ENCODE measurements at places on chromosomes 16 and 17.

- no peak for DNase-seq
Measured at GRCh38 chr17:5629128-5629527, 44.8 kb upstream of the NLRP1 start.

DNA sequence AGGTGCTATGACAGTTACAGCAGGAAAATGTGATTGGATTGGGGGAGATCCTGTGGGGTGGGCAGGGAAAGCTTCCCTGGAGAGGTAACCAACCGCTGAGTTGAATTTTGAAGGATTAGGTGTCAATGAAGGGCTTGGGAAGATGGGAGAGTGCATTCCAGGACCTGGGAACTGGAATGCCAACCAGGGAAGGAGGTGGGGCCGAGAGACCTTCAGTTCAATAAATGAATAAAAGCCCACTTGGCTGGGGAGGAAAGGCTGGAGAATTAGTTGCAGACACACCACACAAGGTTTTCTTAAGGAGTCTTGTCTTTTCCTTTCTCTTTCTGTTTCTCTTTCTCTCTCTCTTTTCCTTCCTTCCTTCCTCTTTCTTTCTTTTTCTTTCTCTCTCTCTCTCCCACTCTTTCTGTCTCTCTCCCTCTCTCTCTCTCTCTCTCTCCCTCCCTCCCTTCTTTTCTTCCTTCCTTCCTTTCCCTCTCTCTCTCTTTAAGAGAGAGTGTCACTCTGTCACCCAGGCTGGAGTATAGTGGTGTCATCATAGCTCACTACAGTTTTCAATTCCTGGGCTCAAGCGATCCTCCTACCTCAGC is 3.3 kb downstream of the USP43 start:
- no peak for DNase-seq

GRCh38 chr17:3573246-3574100 is 15.9 kb upstream of the TRPV3 start:
- no peak for DNase-seq

DNA sequence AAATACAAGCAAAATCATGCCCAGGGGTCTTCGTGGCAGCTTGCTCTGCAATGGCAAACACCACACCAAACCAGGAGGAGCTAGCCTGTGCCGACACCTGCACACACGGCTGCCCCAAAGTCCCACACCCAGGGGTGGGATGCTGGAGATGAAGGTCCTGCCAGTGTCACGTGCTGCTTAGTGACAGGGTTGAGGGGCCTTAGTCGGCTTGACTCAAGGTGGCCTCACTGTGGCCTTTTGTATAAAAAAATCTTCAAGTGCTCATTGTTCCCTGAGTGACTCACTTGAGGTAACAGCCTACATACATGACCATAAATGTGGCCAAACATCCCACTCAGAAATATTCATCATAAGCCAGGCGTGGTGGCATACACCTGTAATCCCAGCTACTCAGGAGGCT is 7.3 kb downstream of the TRIM65 start:
- no peak for DNase-seq

- DNase-seq, result no peak
Measured at GRCh38 chr16:21235199-21235585, 1.7 kb downstream of the ANKS4B start.

DNA sequence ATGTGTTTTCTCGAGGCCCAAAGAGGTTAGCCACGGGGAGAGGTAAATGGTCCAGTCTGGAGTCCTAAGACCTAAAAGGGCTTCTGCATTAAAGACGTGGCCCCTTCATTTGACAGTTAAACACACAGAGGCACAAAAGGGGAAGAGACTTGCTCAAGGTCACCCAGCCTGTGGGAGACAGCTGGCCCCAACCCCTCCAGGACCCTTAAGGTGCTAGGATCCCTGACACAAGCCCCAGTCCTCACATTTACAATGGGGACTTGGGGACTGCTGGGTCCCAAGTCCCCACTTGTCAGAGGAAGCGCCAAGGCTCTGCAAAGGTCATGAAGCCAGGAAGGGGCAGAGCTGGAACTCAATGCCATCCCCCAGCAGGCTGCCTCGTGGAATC is 1.7 kb downstream of the ABAT start:
- DNase-seq, result no peak

GRCh38 chr16:75048054-75048453 is 49.2 kb downstream of the ZNRF1 start:
- no peak for DNase-seq

- no peak for DNase-seq
Measured at GRCh38 chr17:1975573-1975972, 49.6 kb downstream of the RTN4RL1 start.

DNA sequence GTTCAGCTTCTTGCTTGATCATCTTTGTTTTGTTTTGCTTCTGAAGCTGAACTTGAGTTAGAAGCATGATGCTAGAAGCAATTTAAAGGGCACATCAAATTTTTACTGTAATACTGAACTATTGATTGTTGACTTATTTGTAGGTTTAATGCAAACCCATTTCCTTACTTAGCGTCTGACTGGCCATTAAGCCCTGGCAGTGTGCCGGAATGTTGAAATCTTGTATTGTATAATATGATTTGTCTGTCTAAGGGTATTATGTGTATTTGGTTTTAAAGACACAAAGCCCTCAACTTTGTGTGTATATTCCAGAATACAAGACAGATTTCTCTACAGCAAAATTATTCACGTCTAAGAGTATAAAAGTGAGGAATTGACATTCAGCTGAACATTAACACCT is 39.7 kb downstream of the NUP93 start:
- DNase-seq, result no peak

GRCh38 chr17:9987779-9988585 is 82.9 kb upstream of the RCVRN start:
- no peak for DNase-seq

GRCh38 chr16:21084631-21085225 is 65.9 kb downstream of the DNAH3 start:
- no peak for DNase-seq

GRCh38 chr16:739560-740458 is 988 bp downstream of the CIAO3 start:
- no peak for DNase-seq

GRCh38 chr16:5851393-5851982 is 753.9 kb upstream of the EEF2KMT start:
- DNase-seq, result no peak

DNA sequence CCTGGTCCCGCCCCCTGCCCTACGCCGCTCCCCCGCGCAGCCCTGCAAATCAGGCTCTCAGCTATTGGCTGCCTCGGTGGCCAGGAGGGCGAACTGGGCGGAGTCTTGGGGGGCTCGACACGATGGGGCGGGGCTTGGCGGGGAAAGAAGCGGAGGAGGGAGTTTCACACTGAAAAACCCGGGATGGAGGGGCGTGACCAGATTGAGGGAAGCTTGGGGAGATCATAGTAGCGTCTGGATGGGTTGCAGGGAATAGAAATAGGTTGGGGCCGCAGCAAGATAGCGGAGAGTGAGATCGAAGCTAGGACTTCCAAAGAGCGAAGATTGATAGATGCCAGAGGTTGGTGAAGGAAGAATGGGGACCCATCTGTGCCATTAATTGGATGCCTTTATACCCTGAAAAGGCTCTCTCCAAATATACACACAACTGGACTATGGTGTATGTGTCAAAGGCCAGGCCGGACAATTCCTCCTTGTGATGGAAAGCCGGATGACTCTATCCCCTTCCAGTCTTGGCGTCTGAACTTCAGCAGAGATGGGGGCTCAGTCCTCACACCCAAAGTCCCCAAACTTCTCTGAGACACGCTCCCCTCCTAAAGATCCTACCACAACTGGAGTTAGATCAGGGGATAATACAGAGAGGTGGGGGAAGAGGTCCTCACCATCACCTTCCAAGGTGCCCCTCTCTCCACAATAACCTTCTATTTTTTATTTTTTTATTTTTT is 376 bp upstream of the STAC2 start:
- peak; percentile 88 for DNase-seq

- DNase-seq, result no peak
Measured at GRCh38 chr17:72358465-72358864, 237.6 kb downstream of the SOX9 start.

DNA sequence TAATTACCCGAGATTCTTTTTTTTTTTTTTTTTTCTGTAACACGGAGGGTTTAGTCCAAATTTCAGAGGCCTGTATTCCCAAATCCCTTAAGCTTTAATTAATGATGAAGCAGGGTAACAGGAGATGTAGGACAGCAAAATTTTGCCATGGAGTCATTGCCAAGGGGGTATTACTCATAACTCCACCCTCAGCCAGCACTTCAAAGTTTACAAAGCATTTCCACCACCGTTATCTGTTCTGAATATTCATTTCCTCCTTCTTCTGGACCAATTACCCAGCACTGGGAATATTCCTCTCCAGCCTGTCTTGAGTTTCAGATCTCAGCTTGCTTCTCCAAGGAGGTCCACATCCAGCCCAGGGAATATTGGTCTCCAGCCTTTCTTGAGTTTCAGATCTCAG is 747.5 kb upstream of the EEF2KMT start:
- DNase-seq, result no peak

DNA sequence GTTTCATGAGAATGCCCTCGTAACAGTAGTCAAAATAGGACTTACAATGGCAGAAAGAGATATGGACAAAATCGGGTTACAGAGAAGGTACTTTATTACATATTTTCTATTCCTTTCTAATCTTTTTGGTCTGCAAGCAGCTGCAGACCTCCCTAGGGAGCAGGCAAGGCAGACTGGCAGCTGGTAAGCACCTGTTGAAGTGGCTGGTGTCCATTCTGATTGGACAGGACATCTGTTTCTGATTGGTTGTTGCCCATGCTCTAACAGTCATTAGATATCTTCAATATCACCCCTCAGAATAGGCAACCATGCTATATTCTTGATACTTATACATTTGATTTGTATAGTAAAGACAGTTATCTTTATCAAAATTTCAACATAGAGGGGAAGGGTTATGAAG is 606.3 kb downstream of the KCNJ2 start:
- DNase-seq, result no peak

DNA sequence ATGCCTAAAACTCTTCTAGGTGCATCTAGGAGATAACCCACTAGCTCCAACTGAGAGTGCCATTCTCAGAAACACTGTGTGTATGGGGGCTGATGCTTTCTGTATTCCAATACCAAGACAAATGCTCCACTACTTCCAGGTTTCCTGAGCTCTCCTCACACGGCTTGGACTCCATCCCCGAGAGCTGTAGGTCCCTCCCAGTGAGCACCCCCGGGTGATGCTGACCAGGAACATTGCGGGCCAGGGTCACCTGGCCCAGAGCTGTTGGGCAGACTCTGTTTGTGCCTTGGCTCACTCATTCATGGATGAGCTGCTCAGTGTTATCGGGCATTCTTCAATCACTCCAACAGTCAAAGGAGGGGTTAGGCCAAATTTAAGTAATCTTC is 7.0 kb downstream of the CUEDC1 start:
- DNase-seq, result no peak

DNA sequence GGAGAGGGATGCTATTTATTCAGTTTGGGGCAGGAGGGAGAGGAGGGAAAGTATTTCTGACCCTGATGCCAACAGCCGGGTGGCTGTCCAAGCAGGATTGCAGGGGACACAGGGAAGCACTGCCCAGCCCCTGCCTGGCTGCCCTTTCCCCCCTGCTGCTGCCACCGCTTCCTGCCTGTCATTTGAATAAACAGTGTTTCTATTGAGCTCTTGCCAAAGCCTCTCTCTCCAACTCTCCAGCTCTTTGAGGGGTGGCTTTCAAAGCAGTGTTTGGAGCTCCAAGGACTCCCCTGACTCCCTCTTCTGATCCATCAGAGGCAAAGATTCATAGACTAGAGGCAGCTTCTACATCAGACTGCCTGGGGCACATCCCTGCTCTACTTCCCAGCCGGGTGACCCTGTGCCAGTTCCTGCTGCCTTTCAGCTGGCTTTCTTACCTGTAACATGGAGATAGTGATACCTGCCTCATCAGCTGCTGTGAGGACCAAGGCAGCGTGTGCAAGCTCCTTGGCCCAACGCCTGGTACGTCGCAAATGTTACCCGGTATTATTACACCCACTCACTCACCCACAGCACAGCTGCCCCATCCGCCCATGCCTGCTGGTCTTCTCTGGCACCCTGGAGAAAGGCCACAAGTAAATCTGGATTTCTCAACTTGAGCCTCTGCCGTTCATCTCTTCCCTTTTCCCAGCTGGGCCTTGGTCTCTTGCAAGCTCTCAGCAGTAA is 9.5 kb downstream of the PROCA1 start:
- no peak for DNase-seq

GRCh38 chr16:83100679-83101078 is 473.9 kb downstream of the CDH13 start:
- DNase-seq, result no peak

DNA sequence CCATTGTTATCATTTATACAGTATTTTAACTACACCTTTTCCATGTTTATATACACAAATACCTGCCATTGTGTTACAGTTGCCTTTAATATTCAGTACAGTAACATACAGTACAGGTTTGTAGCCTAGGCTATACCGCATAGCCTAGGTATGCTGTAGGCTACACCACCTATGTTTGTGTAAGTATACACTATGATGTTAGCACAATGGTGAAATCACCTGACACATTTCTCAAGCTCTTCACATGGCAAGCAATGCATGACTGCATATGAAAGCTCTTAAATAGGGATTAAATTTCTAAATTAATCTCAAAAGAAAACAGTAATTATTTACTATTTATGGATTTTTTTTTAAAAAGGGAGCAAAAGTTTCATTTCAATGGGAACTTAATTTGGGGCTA is 12.0 kb downstream of the LRRC37B start:
- no peak for DNase-seq

DNA sequence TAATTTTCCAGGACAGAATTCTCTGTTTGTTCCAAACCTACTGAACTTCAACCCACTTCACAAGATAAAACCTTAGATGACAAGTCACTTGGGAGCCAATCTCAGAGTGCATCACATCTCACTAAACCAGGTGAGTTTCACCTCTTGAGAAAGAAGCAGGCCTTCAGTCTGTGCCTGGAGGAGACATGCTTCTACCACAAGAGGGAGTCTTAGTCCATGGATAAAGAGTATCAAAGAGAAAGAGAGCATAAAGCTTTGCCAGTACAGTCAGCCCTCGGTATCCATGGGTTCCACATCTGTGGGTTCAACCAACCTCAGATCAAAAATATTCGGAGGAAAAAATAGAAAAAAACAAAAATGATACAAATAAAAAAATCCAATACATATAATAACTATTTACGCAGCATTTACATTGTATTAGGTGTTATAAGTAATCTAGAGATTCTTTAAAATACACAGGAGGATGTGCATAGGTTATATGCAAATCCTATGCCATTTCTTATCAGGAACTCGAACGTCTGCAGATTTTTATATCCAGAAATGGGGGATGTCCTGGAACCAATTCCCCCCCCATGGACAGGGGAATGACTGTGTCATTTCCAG is 37.7 kb downstream of the DUSP14 start:
- peak; percentile 65 for DNase-seq

- no peak for DNase-seq
Measured at GRCh38 chr17:65756760-65757159, 195.3 kb upstream of the AXIN2 start.

DNA sequence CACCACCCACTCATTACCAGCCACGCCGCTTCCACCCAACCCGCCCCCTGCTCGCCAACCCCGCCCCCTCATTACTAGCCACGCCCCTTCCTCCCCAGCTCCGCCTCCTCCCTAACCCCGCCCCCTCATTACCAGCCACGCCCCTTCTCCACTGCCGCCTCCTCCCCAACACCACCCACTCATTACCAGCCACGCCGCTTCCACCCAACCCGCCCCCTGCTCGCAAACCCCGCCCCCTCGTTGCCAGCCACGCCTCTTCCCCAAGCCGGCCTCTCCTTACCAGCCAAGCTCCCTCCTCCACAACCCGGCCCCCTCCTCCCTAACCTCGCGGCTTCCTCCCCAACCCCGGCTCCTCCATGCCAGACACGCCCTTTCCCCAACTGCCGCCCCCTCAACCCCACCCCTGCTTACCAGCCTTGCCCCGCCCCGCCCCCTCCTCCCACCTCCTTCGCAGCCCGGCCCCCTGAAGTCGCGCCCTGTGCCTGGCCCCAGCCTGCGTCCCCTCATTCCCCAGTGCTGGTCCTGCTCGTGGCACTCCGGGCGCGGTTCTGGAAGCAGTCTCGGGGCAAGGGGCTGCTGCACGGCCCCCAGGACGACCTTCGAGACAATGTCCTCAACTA is 7.3 kb downstream of the SLC22A31 start:
- no peak for DNase-seq
